Osteoblast (primary cell): ENCODE measurements at places on chromosomes 2 and 18. TPM values are rescaled to one million over a fixed set of nuclear protein-coding genes. Genes with fewer than 3 reads are reported as not detected.

Gene DTYMK
- total RNA-seq: 12.7 and 14.1 TPM in 2 replicates

Gene CCDC178
- not detected in 2 replicates for total RNA-seq

Gene EGR4
- not detected in 2 replicates for total RNA-seq

Gene FAM110C
- total RNA-seq: not detected in 2 replicates

Gene MAB21L4
- total RNA-seq: not detected in 2 replicates

Gene EVX2
- total RNA-seq: under 0.01 TPM in 1 of 2 replicates, not detected in the other

Gene SERPINB4
- 0.29 TPM in 1 of 2 replicates, not detected in the other for total RNA-seq

Gene ASB3
- 21.4 and 23.9 TPM in 2 replicates for total RNA-seq

Gene C2orf78
- not detected in 2 replicates for total RNA-seq

Gene ACTR2
- total RNA-seq: 110 and 114 TPM in 2 replicates

Gene MAP3K19
- not detected in 2 replicates for total RNA-seq

Gene TNFRSF11A
- total RNA-seq: under 0.01 TPM in 2 replicates

Gene LIPG
- total RNA-seq: 2.2 and 3.5 TPM in 2 replicates

Gene CAPN10
- total RNA-seq: 21.0 and 22.1 TPM in 2 replicates

Gene CHRND
- total RNA-seq: not detected in 2 replicates

Gene CHRNA1
- total RNA-seq: not detected in 2 replicates

Gene SNED1
- 94.8 and 127 TPM in 2 replicates for total RNA-seq

Gene IL1R2
- 0.36 and 0.88 TPM in 2 replicates for total RNA-seq

Gene NMS
- not detected in 2 replicates for total RNA-seq

Gene ROCK1
- total RNA-seq: 42.7 and 56.0 TPM in 2 replicates

Gene LYG1
- total RNA-seq: under 0.01 and 0.88 TPM in 2 replicates

Gene TNFAIP6
- 43.1 and 61.6 TPM in 2 replicates for total RNA-seq

Gene RAB6D
- under 0.01 TPM in 1 of 2 replicates, not detected in the other for total RNA-seq

Gene PLCD4
- 2.5 and 4.4 TPM in 2 replicates for total RNA-seq

Gene DAW1
- total RNA-seq: under 0.01 TPM in 1 of 2 replicates, not detected in the other

Gene LBH
- 270 and 272 TPM in 2 replicates for total RNA-seq

Gene ZSWIM2
- total RNA-seq: 0.29 TPM in 1 of 2 replicates, not detected in the other

Gene KCTD18
- 32.7 and 33.7 TPM in 2 replicates for total RNA-seq

Gene HOXD13
- not detected in 2 replicates for total RNA-seq

Gene GPR39
- 3.6 and 4.4 TPM in 2 replicates for total RNA-seq
